ENCODE measurements at places on chromosomes 2 and 18.
A peak's percentile ranks its signal among the peaks of the same experiment; 100 is the strongest.

DNA sequence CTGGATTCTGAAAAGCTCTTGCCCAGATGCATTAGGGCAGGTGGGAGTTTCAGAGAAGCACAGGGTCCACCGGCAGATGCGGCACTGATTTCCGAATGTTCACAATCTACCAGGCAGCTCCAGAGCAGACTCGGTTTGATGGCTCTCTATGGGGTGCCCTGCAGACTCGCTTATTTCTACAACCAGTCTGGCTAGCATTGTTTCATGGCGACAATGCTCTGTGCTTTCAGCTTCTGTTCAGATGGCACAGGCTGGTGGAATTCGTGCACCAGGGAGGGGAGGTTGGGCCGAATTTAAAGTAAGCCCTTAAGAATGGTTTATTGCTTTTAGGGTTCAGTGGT, 9.9 kb downstream of the MYT1L start:
- DNase-seq = no peak

- no peak for DNase-seq
Measured at GRCh38 chr18:58315739-58316215, 271.8 kb downstream of the NEDD4L start.

GRCh38 chr2:71674158-71674851, 220.9 kb downstream of the DYSF start:
- no peak for DNase-seq

DNA sequence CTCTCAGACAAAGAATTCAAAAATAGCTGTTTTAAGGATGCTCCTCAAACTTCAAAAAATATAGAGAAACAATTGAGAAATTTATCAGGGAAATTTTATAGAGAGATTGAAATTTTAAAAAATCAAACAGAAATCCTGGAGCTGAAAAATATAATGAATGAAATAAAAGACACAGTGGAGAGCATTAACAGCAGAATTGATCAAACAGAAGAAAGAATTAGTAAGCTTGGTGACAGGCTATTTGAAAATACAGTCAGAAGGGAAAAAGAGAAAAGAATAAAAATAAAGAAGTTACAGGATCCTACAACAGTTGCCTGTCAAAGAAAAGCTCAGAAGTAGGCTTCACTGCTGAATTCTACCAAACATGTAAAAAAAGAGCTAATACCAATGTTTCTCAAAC, 293.8 kb upstream of the VWC2L start:
- no peak for DNase-seq

GRCh38 chr2:55585451-55586080, 31.9 kb downstream of the PPP4R3B start:
- DNase-seq = peak; percentile 60

DNA sequence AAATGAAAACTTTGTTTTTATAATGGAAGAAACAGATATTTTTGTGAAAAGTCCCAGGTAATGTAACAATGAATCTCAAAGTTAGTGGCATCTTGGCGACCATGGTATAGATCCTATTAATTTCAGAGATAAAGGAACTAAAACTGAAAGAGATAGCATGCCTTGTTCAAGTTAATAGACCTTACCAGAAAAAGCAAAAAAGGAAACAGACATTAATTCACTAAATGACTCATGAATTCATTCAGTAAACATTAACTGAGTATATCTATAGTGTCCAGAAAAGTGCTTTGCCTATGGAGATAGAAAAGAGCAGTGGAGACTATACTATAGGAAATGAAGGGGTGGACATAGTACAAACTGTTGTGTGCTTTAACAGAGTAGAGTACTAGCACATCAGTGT, 763.3 kb downstream of the TRIB2 start:
- no peak for DNase-seq

GRCh38 chr2:1947316-1947715, 203.0 kb upstream of the PXDN start:
- DNase-seq = no peak

DNA sequence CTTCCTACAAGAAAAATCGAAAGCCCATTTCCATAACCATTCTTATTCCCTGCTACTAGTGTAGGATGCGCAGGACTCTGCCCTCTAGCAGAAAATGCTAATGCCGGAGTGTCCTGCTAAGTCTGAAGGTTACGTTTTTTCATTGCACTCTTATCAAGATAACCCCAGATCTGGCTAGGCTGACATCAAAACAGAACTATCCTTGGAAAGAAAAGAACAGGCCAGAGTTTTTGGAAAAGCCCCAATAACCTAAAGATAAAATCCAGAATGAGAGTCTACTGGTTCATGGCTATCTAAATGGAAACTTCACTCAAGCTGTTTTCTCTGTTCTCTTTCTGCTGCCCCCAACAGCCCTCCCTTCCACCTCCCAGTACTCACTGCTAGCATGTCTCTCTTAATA, 913 bp downstream of the RNF152 start:
- DNase-seq = no peak

DNA sequence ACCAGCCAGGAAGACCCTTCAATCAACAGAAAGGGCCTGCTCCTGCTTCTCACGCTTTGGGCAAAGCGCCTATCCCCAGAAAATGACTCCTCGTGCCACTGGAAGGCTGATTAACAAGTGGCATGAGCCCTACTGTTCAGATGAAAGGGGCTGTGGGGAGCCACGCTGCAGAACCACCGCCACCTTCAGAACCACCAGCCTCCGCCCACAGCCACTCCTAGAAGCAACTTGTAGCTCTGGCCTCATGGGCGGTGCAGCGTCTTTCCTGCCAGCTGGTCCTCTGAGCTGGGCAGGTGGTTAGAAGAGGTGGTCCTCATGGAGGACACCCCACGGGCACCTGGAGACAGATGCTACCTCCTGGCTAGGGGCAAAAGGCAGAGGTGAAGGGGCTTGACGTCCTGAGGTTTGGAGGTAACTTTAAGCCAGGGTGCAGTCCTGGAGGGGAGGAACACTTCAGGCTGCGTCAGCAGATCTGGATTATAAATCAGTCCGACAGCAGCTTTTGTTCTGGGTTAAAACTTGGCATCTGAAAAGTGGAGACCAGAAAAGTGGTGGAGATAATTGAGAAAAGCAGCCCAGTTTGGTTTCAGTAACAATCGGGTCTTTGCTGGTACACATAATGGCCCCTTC, 861 bp upstream of the SEMA4C start:
- no peak for DNase-seq

GRCh38 chr18:9715978-9716774, 8.1 kb downstream of the RAB31 start:
- no peak for DNase-seq

- no peak for DNase-seq
Measured at GRCh38 chr18:55375930-55376329, 212.1 kb downstream of the TCF4 start.

- no peak for DNase-seq
Measured at GRCh38 chr2:207725873-207726578, 14.6 kb downstream of the CCNYL1 start.

- no peak for DNase-seq
Measured at GRCh38 chr18:44793194-44793593, 112.5 kb downstream of the SETBP1 start.

GRCh38 chr2:28645553-28645952, 106.1 kb upstream of the PPP1CB start:
- no peak for DNase-seq

- DNase-seq = no peak
Measured at GRCh38 chr2:17780546-17780945, 26.6 kb downstream of the GEN1 start.

GRCh38 chr18:61281431-61281830, 51.8 kb upstream of the CDH20 start:
- no peak for DNase-seq

DNA sequence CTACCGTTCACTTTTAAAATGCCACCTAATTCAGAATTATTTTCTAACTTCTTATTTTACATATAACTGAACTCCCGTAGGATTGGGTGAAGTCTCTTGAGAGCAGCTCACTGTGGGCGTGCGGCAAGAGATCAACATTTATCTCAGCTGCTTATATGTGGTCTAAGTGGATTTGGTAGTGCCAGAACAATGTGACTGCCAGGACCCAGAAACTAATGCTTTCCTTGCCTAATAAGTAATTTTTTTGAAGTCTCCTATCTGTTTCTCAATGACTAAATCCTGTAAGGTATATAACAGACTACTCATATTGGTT, 11.2 kb upstream of the NFE2L2 start:
- DNase-seq = no peak

DNA sequence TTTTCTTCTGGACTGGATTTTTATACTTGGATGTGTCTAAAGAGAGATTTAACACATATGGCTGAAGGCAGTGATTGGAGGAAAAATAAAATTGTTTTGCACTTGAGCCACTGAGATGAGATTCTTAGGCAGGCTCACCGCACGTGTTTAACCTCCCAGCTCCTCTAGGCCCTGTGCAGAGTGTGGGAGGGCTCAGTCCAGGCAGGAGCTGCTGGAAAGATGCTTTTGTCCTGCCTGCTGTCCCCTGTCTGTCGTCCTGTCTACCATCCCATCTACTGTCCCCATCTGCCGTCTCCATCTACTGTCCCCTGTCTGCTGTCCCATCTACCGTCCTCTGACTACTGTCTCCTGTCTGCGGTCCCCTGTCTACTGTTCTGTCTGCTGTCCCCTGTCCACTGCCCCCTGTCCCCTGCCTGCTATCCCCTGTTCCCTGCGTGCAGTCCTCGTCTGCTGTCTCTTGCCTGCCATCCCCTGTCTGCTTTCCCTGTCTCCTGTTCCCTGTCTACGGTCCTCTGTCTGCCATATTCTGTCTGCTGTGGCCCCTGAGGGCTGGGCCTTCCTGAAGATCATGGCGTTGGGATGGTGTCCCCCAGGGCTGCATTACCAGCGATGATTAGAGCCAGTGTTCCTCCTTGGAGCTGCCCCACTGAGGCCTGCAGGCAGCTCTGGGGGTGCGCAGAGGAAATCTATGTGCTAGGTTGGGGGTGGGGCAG, 43.7 kb upstream of the HS6ST1 start:
- no peak for DNase-seq

GRCh38 chr2:241692448-241692847, 5.8 kb upstream of the DTYMK start:
- peak; percentile 82 for DNase-seq

DNA sequence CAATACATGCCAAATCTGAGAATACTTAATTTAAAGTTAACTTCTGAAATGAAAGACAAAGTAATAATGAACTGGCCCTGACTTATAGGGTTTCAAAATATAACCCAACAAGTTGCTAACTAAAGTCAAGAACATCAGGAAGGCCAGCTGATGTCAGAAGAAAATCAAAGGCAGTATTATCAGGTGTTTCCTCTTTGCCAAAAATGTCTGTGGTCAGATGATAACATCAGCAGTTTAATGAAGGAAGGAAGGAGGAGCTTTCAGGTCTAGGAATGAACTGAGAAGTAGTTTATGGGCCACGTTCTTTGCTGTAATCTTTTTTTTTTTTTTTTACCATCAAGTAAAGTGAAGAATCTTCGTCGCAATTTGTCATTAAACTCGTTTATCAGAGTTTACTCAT, 40.9 kb downstream of the CDH2 start:
- DNase-seq = no peak

DNA sequence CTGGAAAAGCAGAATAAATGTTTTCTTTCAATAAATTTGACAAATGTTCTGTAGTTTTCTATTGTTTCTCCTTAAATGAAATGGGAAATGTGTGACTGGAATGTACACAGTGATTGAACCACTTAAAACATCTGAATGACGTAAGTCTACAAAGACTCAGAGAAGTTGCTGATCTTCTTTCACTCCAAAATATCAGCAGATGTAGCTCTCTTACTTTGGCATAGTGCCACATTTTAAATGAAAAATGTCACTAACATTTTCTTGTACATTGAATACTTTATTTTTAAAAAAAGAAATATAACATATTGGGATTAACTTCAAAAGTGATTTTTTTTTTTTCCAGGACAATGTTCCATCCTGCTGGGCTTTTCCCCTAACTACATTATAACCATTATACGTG, 565.6 kb downstream of the TMEM182 start:
- no peak for DNase-seq

GRCh38 chr2:33929467-33929866, 330.4 kb upstream of the FAM98A start:
- no peak for DNase-seq

- DNase-seq = peak; percentile 69
Measured at GRCh38 chr18:36757081-36757480, 71.7 kb downstream of the TPGS2 start.

- DNase-seq = peak; percentile 49
Measured at GRCh38 chr2:149090706-149091105, 52.2 kb downstream of the LYPD6B start.

- DNase-seq = no peak
Measured at GRCh38 chr2:193482557-193482956, 1287.8 kb upstream of the TMEFF2 start.

GRCh38 chr2:225402210-225402776, 2.8 kb downstream of the NYAP2 start:
- no peak for DNase-seq

DNA sequence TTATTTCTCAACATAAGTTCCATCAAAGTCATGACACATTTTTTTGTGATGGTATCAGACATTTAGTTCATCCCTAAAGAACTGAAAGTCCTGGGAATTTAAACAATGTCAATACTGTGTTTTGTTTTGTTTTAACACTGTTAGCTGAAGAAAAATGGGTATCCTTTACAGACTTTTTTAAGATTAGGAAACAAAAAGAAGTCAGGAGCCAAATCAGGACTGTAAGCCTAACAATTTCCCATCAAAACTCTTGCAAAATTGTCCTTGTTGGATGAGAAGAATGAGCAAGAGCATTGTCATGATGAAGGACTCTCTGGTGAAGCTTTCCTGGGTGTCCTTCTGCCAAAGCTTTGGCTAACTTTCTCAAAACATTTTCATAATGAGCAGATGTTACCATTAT, 69.4 kb downstream of the SRD5A2 start:
- no peak for DNase-seq
